Nephron progenitor cell (in vitro differentiated cells): ENCODE measurements at places on chromosomes 2 and 18.

- DNase-seq: no peak
These were observed 71.6 kb downstream of the LNPK start for GRCh38 chr2:175930504-175930903.

DNA sequence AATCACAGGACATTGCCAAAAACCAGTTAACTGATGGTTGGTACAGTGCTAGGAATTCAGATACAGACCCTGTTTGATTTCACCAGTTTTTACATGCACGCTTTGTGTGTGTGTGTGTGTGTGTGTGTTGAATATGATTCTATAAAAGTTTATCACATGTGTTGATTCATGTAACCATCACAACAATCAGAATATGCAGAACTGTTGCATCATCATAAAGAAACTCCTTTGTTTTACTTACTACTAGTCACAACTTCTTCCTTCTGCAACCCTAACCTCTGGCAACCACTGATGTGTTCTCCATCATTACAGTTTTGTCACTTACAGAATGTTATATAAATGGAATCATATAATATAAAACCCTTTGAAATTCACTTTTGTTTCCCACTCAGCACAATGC lies 144.8 kb upstream of the CYP26B1 start:
- no peak for DNase-seq

DNA sequence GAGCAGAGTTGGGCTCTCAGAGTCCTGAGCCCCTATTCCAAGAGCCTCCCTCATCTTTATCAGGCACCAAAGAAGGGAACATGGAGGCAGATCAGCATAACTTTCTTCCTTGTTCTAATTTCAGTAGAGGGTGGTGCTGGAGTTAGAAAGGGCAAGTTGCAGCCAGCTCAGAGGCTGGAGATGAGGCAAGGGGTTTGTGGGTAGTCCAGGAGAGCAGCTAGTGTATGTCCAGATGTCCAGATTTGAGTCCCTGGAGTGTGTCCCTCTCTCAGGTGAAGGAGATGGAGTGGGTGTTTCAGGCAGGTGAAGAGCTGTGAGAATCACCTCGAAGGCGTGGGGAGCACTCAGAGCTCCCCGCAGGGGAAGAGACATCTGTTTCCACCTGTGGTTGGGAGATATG lies 478 bp upstream of the PRKAG3 start:
- DNase-seq: no peak

GRCh38 chr2:47346638-47347037 lies 56.3 kb upstream of the MSH2 start:
- DNase-seq: no peak

DNA sequence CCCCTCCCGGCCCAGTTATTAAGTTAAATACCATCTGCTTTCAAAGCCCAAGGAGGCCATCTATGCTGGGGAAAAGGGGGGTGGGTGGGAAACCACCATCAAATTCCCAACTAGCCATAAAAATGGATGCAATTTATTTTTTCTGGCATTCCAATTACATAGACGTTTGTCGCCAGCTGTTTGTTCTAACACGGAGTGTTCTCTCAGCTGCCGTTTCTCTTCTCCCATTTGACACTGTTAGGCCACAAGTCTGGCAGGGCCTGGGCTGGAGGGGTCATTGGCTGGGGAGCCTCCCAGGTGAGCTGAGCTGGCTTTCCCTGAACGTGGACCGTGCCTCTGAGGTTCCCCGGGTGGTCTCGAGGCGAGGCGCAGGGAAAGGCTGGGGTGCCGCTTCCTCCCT lies 16.6 kb downstream of the ATOH8 start:
- DNase-seq: no peak

DNA sequence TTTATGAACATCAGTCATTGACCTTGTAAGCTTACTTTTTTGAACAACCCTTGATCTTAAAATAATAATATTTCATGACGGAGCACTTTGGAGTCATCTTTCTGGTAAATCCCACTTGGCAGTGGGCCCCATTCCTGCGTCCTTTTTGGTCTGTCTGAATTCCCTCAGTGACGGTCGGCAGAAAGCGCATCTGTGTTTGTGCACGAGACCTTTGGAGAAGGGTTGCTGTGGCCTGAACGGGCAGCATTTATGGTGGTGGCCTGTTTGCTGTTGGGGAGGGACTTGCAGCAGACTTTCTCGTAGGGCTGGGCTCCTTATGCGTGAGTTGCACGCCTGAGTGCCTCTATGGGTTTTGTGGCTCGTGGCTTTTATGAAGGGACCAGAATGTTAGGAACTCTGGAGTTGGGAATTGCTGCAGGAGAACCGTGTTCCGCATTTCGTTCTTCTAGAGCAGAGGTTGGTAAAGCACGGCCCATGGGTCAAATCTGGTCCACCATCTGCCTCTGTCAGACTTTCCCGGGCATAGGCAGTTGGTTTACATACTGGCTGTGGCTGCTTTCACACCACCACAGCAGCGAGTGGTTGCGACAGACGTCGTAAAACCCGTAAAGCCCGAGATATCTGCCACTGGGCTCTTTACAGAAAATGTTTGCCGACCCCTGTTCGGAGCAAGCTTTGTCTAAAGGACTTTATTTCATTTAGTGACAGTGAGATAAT lies 30.8 kb downstream of the LPIN1 start:
- DNase-seq: no peak

DNA sequence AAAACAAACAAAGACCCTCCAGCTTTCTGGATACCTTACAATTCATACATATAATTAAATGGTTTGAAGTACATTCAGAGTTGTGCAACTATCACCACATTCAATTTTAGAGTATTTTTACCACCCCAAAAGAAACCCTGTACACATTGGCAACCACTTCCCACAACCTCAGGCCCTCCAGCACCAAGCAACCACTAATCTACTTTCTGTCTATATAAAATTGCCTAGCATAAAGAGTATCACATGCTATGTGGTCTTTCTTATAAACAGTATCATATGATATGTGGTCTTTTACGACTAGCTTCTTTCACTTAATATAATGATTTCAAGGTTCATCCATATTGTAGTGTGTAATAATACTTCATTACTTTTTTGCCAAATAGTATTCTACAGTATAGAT lies 7.3 kb downstream of the IER3IP1 start:
- no peak for DNase-seq

GRCh38 chr2:130300258-130300969 lies 42.3 kb upstream of the IMP4 start:
- DNase-seq: no peak

GRCh38 chr2:224039080-224039769 lies at the start of gene SERPINE2:
Gene SERPINE2, minus strand, starts transcription at chr2:224039286. Its CDS starts 37,386 bp downstream, at chr2:224001900.
- peak; percentile 79 for DNase-seq

- no peak for DNase-seq
These were observed 76.3 kb upstream of the ID2 start for GRCh38 chr2:8605351-8606065.

DNA sequence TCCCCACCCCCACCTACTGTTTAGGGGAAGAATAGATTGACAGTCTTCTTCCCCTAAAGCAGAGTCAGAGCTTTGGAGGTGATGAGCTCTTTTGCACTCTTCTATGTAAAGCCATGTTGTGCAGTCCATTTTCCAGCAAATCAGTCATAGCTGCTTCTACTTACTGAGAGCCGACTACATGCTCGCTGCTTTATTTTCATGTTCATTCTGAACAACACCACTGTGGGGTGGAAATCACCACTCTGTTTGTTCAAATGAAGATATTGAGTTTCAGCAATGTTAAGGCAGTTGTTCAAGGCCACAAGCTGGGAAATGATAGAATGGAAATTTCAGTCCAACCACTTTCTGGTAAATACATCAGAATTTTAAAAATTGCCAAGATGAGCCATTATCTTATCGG lies 88.3 kb downstream of the INSIG2 start:
- no peak for DNase-seq

- no peak for DNase-seq
These were observed 41.6 kb downstream of the GCA start for GRCh38 chr2:162385536-162385935.

GRCh38 chr18:64695851-64696553 lies 547.1 kb upstream of the LINC00305 start:
- DNase-seq: no peak

DNA sequence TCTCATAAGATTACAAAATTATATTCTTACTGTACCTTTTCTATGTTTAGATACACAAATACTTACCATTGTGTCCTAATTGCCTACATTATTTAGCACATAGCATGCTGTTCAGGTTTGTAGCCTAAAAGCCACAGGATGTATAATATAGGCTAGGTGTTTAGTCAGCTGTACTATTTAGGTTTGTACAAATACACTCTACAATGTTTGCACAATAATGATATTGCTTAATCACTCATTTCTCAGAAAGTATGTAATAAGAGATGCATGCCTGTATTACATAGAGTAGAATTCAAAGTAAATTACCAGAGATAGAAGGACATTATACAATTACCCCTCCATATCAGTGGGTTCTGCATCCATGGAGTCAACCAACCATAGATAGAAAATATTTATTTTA lies 201.1 kb upstream of the COL3A1 start:
- DNase-seq: no peak

- DNase-seq: no peak
These were observed 38.2 kb upstream of the CALCRL start for GRCh38 chr2:187486241-187486640.

DNA sequence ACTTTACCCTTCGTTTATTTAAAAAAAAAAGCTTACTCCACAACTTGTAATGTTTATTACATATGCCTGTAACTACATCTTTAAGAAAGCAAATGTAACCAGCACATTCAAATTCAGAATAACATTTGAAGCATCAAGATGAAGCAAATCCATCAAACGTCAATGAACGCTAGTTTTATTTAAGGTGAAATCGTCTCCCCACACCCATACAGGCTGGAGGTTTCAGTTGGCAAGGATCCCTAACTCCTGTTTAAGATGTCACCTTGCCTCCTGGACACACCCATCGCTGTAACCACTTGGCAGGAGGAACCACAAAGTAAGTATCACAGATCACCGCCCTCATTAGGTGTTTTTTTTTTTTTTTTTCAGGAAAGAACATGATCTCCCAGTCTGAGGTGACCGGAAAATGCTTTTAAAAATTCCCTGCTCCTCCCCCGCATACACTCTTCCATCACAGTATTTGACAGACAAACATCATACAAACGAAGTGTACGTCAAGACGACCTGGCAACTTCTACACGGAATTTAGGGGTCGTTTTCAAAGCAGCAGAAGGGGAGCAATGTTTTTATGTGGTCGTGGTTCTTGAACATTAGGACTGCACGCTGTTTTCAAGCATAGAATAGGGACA lies 19.7 kb upstream of the STPG4 start:
- no peak for DNase-seq

DNA sequence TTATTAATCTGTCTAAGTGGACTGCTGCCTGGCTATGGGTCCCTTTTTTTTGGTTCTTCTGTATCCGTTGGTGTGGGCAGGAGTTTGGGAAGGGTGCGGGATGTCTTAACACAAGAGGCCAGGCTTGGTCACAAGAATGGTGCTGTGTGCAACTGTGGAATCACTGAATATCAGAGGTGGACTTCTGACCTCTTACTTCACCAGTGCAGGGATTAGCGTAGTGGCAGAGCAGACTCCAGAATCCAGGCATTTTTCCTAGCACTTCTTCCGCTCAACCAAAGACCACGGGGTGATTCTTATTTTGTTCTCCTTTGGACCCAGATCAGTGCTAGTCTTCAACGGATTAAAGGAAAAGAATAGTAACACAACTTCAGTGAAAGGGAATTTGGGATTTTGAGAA lies 254.3 kb upstream of the TNP1 start:
- DNase-seq: no peak

GRCh38 chr2:230758566-230759480 lies 46.2 kb downstream of the CAB39 start:
- DNase-seq: no peak

DNA sequence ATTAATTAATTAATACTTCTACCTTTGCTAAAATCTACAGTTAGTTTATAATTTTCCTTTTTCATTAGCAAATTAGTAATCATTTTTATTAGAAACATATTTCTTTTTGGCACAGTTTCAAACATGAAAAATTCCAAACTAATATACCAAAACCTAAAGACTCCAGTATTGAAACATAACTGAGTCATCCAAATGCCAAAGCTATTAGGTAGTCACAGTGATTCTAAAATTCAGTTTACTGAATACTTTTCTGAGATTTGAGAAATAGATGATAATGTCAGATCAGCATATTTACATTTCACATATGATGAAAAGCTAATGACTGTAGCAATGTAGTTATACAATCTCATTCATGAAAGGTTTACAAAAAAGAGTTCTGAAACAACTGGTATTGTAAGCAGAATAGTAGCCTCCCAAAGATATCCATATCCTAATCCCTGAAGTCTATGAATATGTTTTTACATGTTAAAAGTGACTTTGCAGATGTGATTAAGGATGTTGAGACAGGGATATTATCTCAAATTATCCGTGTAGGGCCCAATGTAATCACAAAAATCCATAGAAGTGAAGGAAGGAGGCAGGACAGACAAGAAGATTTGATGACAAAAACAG lies 680.2 kb upstream of the CHAC2 start:
- DNase-seq: no peak

- no peak for DNase-seq
These were observed 167.1 kb downstream of the RPRM start for GRCh38 chr2:153311432-153311831.

DNA sequence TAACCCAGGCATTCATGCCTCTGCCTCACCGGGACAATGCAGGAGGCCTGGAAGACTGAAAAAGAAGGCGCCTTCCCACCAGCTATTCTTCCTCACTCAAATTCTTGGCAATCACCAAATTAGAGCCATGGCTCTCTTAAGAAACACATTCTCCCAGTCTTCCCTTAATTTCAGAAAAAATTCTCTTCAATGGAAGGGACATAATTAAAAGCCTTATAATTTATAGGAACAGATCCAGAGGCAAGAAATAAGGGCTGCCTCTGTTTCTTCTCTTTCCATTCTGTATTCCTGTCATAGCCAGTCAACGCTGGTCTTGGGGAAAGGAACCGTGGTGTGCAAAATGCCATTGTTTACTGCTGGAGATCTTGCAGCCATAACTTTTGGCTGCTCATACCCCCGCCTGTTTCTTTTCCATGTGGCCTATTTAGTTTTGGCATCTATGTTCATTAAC lies 32.8 kb downstream of the DTNA start:
- DNase-seq: no peak

- no peak for DNase-seq
These were observed 32.3 kb downstream of the MYO5B start for GRCh38 chr18:50162486-50163304.

GRCh38 chr2:241901500-241902351 lies 32.2 kb downstream of the RTP5 start:
- DNase-seq: peak; percentile 56

DNA sequence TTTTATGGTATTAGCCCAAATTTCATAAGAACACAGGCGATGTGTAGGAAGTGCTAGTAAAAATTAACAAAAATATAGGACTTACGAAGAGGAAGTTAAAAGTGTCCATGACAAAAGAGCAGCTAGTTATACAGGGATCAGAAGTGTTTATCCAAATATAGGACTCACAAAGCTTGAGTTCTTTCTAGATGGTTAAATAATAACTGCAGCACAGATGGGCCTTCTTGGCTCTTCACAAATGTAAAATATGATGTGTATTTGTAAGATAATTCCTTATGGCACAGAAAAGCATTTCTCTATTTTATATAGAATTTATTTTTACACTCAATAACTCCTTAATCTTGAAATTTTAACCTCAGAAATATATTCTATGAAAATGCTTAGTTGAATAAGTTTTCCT lies 100.9 kb upstream of the SPHKAP start:
- no peak for DNase-seq

GRCh38 chr2:231648579-231649174 lies 56.0 kb downstream of the TEX44 start:
- peak; percentile 74 for DNase-seq
